ENCODE measurements at places on chromosomes 5 and 9.

DNA sequence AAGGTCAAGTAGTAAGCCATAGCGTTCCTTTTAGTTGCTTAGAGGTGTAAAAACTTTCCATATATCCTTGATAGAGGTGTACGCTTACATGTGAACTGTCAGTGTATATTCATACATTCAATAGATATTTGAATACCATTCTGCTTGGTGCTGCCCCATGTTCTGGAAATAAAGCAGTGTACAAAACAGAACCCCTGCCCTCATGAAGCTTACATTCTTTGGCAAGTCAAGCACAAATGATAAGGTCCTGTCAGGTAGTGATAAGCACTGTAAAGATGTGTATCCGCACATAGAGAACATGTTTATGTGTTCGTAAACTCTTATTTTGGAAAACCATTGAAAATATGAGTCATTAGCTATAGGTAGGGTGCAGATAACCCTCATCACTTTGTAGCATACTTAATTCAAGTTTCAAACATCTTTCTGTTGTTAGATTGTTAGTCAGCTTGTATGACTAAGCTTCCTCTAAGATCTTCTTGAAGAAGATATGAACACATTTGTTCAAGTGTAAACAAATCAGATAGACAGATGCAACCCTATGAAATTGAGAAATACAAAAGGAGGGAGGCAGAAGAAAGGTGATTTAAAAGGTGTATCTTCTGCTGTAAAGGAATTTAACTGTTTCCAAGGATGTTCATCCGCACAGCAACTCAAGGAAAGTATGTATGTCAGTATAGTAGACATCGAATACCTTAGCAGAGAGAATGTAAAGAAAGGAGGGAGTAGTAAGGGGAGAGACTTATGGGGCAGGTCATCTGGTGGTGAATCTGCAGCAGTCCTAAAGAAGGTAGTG is 1.6 kb downstream of the GTF3C4 start:
- DNase-seq = peak; percentile 72

- no peak for DNase-seq
Observed at GRCh38 chr5:120012431-120012830, 383.1 kb downstream of the FAM170A start.

- DNase-seq = no peak
Observed at GRCh38 chr5:139378941-139379361, 4.1 kb downstream of the SLC23A1 start.

DNA sequence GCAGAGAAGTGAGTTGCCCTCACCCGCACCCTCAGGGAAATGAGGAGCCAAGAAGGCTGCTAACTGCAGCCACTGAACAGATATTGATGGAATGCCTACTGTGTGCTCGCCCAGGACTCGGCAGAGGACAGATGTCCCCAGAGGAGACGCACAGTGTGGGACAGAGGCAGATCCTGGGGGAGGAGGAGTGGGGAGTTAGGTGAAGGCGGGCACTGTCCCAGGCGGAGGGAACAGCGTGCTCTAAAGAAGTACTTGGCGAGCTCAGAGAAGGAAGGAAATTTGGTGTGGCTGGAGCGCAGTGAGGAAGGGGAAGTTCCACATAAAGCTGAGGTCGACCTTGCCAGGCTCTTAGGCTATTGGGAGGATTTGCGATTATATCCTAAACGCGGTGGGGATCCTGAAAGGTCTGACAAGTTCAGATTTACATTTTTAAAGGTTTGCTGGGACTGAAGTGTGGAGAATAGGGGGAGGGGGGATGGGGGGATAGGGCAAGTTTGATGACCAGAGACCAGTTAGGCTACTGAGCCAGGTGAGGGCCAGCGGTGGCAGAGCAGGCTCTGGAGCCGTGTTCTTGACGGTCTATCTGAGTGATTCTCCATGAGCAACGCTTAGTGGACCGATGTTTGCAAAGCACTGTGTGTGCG is 23.6 kb upstream of the CERCAM start:
- DNase-seq = no peak

GRCh38 chr5:57341380-57341979 is 141.1 kb downstream of the ACTBL2 start:
- DNase-seq = peak; percentile 63

DNA sequence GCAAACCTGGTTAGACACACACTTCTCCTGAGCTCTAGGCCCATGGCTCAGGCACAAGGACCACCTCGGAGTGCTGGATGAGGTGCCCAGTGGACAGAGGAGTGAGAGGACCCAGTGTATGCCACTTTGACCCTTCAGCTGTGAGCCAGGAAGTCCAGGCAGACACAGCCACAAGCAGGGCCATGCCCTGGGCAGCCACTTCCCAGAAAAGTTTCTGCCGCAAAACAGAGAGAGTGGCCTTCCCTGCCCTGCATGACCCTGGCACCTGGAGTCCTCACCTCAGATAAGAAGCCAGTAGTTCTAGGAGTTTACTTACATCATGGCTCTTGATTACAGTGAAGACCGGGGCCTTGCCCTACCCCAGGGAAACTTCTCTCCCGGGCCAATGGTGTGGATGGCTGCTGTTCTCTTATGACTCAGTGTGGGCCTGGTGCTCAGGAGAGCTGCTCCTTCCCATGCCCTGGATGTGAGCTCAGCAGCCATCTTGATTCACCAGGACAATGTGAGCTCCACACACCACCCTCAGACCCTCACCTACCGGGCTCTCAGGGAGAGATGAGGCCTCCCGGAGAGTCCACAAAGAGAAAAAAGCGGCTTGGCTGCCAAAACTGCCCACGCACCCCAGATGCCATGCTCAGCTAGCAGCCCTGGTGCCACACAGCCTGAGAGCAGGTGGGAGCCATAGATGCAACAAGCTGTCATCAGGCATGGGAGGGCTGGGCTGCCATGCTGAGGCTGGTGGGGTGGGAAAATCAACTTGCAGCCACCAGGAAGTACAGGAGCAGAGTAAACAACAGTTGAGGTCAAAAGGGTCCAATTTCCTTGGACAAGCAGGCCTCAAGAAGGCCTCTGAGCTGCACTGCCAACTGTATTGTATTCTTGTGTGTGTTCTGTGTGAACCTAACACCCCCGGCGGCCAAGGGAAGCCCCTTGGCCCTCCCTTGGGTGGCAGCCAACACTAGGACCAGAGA is 11.7 kb upstream of the IRF1 start:
- DNase-seq = peak; percentile 36

DNA sequence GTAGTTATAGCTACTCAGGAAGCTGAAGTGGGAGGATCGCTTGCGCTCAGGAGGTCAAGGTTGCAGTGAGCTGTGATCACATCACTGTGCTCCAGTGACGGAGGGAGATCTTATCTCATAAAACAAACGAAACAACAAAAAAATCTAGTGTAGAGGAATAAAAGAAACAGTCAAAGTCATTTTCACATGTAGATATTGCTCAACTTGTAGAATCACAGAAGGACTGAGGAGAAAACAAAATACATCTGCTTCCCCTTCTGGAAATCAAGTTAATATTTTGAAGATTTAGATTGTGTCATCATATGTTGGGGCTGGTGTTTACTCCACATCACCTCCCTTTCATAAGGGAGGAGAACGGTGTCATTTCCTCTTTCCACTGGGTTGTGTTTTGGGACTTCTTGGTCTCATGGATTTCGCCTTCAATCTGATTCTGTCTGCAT is 8.2 kb upstream of the SLC46A2 start:
- no peak for DNase-seq

- no peak for DNase-seq
Observed at GRCh38 chr5:108711898-108712297, 35.8 kb upstream of the FER start.

DNA sequence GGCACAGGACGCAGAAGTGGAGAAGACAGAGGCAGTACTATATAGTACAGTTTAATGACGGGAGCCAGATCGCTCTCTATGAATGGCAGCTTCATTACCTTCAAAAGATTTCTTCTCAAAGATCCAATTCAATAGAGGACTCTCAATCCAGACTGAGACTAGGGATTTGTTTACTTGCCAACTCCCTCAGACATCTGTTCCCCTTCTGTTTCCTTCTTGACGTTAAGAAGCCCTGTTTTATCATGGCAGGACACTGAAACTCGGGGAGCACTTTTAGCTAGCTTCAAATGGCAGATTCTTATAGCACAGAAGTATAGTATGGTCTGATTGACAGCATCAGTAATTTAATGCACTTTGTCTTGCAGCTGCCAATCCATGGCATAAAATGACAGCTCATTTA is 747.3 kb upstream of the C9orf72 start:
- no peak for DNase-seq

- DNase-seq = no peak
Observed at GRCh38 chr9:97638666-97639065, 5.0 kb downstream of the NCBP1 start.

DNA sequence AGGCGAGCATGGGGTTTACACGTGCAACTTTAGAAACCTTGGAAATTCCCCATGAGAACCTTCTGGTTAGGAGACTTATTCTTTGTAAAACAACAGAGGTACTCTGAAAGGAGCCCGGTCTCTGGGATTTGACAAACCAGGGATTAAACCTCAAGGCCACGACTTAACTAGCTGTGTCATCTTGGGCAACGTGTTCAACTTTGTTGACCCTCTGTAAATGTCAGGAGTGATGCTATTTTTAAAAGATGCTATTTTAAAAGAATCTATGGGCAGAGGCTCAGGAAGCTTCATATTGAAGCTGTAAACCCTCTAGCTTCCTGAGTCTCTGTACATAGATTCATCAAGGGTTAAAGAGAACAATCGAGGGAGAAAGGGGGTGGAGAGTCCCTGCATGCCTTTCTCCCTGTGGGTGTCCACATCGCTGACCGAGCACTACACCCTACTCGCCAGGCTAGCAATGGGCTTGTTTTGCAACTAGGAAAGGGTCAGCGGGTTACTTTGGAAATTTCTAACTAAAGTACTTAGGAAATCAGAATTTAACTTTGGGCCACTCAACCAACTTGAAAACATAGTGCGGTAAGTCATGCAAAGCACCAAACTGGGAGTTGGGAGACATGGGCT is 2.1 kb downstream of the SLC36A2 start:
- no peak for DNase-seq

DNA sequence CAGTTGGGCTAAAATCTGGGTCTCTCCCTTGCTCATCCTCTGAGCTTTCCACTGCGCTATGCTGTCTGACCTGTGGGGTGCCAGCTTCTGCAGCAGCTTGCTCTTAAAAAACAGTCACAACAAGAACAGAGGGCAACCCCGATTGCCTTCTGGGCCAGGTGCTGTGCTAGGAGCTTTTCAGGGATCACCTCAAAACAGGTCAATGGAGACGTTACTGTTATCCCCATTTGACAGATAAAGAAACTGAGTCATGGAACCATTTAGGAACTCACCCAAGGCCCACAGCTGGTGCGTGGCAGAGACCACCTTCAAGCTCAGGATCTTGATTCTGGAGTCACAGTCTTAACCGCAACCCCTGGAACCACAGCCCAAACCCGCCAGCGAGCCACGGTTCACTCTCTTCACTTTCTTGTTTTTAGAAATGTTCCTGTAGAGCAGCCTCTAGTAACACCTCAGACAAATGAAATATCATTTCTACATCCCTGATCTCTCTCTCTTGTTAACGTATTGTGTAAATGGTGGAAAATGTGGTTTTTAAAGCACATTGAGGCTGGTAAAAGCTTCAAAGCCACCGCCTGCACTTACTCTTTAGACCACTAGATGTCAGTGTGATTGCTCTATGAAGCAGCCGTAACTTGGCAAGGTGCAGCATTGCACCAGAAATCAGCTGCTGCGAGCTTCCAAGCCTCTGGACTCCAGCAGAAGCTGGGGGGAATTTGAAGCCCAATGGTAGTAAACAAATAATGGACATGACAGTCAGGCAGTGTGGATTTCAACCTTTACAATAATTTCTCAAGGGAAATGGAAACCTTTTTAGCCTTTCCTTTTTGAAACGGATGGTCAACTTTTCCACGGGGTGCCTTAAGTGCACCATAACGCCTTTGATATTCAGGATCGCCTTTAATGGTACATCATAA is 1.7 kb downstream of the FYB1 start:
- peak; percentile 85 for DNase-seq

DNA sequence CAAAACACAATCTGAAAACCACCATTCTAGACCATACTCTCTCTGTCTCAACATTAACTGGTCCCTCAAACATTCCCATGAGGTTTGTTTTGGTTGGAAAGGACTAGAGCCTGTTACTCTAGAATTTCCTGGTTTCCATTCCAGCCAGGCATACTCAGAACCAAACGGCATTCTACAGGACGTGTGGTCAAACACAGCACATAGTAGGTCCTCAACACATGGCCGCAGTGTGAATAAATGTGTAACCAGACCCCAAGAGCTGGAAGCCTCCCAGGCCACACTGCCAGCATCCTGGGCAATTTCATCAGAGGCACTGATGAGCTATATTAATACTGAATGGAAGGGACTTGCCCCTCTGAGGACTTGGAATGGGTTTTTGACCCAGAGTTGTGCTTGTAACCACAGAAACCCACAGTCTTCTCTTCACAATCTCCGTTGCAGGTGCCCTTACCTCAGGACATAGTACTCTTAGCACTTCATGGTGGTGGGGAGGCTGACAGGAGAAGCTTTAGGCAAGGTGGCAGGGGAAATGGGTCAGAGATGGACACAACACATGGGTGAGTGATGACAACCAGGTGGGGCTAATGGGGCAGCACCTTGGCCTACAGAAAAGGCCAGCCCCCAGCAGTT is 66.0 kb downstream of the ZNF366 start:
- no peak for DNase-seq

DNA sequence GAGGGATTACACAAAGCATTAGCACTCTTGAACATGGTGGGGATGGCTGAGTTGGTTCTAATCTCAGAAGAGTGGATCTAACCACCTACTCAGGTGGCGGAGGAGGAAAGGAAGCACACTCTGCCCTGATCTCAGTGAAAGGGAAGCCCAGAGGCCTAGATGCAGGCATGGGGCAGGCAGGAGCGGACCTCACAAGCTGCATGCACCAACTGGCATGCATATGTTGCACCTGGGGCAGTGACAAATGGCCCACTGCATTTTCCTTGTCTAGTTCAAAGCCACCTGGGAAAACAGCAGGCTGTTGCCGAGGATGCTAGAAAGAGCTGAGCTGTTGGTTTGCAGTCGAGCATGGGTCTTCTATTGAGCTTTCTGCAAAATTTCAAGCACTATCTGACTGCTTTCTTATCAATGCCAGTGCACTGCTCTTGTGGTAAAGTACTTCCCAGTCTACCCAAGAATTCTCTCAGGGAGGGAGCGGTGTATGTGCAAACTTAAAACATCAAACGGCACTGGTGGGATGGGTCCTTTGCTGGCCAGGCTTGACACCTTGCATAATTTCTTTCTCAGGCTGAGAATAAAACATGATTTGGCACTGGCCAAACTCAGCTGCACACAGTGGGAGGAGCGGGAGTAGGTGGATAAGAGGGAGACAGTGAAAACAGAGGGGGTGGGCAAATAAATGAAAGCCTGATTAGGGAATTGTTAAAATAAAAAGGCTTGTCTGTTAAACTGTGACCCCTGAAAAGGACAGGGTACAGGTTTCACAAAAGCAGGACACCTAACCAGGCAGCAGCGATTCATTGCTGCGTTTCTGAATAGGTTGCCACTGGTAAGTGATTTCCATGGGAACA is 108.9 kb downstream of the MARCHF3 start:
- DNase-seq = no peak

GRCh38 chr5:90802474-90803317 is 244.1 kb downstream of the ADGRV1 start:
- DNase-seq = peak; percentile 60

DNA sequence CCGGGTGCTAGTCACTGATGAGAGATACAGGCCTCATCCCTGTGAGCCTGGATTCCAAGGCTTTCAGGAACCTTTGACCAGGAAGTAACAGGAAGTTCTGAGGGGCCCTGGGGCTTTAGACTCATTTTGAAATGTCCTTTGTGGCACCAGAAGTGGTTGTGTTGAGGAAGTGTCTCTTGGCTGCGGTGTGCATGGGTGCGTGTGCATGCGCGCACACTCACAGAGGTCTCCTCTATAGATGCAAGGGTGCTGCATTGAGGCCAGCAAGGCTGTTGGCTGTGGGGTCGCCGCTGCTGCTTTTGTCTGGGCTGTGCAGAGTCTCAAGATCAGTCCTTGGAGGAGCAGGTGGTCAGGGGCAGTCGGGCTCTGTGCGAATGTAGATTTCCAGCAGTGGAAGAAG is 7.6 kb downstream of the RAB24 start:
- DNase-seq = no peak
